ENCODE measurements at places on chromosomes 12 and 14.

DNA sequence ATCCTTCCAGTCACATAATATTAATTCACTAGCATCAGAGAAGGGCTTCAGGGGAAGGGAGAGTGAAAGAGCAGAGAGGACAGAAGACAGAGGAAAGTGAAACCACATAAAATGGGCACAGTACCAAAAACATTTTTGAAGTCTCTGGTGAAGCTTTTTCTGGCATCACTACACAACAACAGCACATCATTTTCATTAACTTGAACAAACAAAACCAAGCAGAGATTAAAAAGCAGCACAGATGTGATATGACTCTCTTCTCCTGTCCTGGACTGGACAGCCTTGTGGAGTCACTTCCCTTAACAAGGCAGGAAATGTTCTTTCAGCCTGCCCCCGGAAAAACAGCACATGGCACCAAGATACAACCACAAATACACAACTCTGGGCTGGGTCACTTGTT is 112.0 kb downstream of the TSPAN8 start:
- no peak for DNase-seq

GRCh38 chr12:128570191-128571065 is 253.3 kb downstream of the SLC15A4 start:
- DNase-seq: no peak

DNA sequence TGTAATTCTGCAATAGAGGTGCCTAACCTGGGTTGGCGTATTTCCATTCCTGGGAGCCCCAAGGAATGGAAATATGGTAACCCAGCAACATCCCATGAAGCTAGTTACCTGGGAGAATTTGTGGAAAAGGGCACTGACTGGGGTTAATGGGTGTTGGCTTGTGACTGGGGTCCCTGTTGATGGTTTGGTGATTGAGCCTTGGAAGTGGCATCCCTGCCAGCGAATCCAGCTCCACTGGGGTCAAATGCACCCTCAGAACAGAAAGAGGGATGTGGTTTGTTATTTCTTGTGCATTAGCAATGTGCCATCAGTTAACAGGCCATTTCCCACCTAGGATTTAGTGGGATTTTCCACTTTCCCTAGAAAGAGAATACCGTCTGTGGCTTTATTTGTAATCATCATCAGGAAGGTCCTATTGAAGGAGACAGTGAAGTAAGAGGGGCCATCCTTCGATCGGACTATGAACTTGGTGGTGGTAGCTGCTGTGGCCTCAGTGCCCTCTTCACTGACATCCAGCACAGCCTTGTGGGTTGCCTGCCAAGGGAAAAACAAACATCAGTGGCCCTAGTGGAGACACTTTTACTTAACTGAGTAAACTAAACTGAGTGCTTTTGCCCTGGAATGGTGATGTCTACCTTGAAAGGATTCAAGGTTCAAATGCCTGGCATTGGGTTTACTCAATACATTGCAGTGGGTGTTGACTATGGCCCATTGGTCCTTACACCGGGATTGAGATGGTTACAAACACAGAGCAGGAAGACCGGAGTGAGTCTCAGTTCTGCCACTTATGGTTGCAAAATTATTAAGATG is 10.4 kb upstream of the SERPINA11 start:
- DNase-seq: no peak

- peak; percentile 96 for DNase-seq
These were observed 113.7 kb upstream of the NCOR2 start for GRCh38 chr12:124680863-124681778.

DNA sequence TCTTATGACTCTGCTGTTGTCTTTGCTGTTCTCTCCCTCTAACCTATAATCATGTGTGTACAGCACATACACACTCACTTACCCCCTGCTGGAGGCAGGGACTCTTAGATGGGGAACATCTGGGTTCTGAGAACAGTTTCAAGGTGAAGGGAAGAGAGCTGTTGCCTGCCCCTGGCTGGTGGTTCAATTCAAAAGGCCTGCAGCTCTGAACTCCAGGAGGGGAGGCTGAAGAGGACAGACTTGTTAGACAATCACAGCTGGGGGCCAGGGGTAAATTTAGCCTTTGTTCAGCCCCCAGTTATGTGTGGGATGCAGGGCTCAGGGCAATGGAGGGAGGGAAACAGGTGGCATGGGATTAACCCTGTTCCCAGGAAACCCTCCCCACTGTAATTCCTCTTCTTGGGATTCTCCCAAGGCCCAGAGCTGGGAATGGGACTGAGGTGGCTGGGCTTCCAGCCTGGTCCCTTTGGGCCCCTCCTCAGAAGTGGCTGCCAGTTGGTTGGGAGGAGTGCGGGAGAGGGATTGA is 1.9 kb downstream of the MYL6B start:
- no peak for DNase-seq

- DNase-seq: no peak
These were observed 1005.0 kb downstream of the GALC start for GRCh38 chr14:86987966-86988365.

GRCh38 chr12:92478692-92479091 is 224.1 kb upstream of the PLEKHG7 start:
- DNase-seq: no peak

DNA sequence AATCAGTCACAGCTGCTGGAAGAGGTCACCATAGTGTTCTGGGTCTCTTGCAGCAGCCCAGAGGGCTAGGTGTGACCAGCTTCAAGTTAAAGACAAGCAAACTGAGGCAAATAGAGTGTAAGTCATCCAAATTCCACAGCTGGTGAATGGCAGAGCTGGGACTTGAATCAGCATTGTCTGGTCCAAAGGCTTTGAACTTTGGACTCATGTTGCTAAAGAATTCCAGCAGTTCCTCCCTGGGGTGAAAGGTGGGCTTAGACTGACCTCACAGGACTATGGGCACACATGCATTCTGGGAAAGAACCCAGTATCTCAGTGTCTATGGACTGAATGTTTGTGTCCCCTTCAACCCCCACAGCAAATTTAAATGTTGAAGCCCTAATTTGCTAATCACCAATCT is 54.8 kb downstream of the TUNAR start:
- no peak for DNase-seq

DNA sequence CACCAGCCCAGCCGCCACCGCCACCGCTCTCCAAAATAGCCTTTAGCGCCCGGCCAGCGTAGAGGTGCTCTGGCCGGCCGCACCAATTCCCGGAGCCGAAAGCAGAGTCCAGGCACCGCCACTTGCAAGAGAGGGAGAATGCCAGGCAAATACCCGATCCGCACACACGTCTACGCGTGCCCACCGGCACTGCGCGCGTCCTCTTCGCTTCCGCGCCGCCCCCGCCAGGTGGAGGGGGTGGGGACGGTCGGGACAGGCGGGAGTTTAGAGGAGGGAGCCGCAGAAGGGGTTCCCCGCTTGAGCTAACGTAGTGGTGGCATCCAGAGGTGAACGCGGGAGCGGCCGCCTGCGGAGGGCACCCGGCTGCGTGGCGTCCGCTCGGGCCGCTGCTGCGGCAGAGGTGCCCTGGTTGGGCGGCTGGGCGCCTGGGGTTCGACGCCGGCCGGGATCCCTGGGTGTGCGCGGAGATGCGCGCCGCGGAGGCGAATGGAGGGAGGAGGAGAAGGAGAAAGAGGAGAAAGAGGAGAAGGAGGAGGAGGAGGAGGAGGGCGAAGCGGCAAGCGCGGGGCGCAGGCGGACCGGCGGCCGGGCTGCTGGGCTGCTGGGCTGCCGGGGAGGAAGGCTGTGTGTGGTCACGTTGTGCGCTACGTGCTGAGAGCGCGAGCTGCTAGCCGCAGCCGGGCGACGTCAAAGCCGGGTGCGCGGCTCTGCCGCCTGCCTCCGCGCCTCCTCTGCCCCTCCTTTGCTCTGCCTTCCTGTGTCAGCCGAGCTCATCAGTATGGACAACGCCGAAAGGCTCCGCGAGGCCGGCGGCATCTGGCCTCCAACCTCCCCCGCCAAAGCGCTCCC is at the start of gene MDGA2:
Gene MDGA2, minus strand, starts transcription at position 140 of the 849 bp plus-strand sequence.
- DNase-seq: no peak

DNA sequence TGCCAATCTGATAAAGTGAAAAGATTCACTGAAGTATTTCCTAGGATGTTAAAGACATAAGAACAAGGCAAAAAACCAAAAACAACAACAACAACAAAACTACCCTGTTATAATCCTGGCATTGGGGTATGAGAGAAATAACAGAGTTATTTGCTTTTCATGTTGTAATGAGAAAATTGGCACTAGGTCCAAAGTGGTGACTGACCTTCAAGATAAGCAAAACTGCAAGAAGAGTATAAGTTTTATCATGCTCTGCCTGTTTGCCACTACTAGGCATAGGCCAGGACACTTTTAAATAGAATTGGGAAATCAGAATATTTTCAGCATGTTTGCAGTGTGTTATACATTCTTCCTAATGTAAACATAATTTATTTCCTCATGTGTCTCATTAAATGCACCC is 140.1 kb upstream of the CPM start:
- no peak for DNase-seq

DNA sequence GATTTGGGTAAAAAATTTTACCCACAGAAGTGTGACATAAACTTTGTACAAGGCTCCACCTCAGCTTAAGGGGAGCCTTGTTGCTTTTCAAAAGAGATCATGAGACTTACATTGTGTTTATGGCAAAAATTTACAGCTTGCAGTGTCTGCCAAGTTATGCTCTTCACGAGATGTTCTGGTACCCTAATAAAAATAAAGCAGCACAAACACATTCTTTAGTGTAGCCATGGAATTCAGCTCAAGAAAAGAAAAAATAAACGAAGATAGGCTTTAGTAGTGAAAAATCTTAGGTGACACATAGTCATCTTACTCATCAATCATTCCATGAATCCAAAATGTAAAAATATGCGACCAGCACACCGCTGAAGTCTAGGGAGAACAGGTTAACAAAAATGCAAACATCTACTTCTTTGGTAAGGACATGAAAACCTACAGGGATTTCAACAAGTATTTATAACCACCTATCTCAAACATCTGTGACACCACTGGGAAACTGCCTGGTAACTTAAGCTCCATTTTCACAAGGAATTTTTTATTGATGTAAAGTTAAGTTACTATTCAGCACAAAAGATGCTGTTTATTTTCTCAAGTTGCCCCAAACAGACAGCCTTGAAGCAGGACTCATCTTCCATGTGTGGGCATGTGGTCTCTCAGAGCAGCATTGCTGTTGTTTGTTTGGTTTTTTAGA is 32.9 kb downstream of the DMAC2L start:
- no peak for DNase-seq

DNA sequence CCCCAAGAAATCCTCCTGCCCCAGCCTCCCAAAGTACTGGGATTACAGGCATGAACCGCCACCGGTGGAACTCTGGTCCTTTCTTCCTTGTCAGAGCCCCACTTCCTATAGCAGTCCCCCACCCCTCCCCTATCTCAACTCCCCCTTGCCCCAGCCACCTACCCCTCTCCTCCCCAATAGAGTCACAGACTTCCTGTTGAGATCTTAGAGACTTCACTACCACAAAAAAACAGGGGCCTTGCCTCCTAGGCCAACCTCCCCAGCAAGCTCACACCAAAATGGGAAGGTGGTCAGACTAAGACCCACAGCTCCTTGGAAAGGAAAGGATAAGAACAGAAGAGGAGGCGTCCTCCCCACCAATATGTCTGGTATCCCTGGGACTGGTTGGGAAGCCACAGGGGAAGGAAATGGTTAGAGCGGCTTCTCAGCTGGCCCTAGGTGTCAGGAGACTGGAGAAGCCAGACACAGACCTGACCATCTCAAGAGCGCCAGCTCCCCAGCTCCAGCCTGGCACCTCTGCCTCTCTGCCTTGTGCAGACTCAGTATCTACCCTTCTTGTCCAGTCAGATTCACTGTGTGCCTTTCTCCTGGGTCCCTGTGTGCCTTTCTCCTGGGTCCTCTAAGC is 8.5 kb downstream of the ITGB7 start:
- DNase-seq: no peak

DNA sequence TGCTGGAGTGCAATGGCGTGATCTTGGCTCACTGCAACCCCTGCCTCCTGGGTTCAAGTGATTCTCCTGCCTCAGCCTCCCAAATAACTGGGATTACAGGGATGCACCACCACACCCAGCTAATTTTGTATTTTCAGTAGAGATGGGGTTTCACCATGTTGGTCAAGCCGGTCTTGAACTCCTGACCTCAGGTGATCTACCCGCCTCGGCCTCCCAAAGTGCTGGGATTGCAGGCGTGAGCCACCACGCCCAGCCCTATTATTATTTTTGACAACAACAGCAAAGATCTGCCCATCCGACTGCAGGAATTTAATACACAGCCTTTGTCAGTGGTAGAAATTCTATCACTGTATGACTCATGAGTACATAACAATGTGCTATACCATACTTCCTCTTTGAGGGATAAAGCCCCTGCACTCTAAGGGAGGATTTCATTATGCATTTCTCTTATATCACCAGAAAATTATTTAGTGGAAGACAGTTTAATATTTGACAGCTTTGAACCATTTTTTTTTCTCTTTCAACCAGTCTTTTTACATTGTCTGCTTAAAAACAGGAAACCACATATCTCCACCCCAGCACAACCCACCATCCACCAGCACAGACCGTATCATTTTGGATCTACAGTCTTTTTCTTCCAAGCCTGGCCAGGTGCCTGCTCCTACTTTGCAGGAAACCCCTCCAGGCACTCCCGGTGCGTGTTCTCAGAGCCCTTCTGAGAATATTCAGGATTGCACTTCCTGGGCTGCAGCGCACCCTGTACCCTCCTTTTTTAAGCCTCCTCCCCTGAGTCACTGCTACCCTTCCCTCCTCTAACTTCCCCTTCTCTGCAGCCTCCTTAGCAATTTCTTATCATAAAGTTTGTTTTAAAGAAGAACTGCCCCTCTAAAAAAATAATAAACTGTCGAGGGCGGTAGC is 594 bp downstream of the ARHGDIB start:
- peak; percentile 71 for DNase-seq

GRCh38 chr12:56300644-56301464 is 724 bp upstream of the CS start:
- no peak for DNase-seq

GRCh38 chr14:44639781-44640385 is 132.8 kb upstream of the FSCB start:
- DNase-seq: no peak

GRCh38 chr12:121668750-121669520 is 519 bp downstream of the MORN3 start:
- peak; percentile 63 for DNase-seq

DNA sequence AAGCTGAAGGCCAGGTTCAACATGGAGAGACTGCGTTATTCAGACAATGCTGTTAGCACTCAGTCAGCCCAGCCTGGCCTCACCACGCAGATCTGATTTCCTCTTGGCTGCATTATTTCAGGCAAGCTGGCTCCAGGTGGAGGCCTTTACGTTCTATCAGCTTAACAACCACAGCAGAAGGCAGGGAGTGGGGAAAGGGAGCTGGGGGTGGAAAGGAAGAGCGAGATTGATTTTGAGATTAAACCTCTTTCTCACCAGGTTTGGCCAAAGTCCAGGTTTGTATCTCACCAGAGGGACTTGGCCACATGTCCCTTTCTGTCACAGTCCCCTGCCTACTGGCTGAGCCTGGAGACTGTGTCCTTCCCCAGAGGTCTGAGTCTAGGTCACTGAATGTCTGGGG is 543.7 kb upstream of the TMEM132C start:
- DNase-seq: no peak

- no peak for DNase-seq
These were observed 3.5 kb downstream of the OTX2 start for GRCh38 chr14:56806760-56807159.

All from suppressor macrophage treated with lipopolysaccharide for 4 hours (primary cell).